ENCODE measurements at places on chromosomes 5 and 9. TPM values are rescaled to one million over a fixed set of nuclear protein-coding genes. Genes with fewer than 3 reads are reported as not detected.

HMCN2 gene
- total RNA-seq: not detected

CTSV gene
- total RNA-seq: 0.17 TPM

TUSC1 gene
- not detected for total RNA-seq

GRCh38 chr5:122500245-122501088 lies 188.4 kb downstream of the SNCAIP start:
- H3K4me3 ChIP-seq: no peak overlapping the region
- H3K4me1 ChIP-seq: no peaks in the 10 kb centered on the region
- DNase-seq: no peak
- H3K27ac ChIP-seq: no peak overlapping the region

DNA sequence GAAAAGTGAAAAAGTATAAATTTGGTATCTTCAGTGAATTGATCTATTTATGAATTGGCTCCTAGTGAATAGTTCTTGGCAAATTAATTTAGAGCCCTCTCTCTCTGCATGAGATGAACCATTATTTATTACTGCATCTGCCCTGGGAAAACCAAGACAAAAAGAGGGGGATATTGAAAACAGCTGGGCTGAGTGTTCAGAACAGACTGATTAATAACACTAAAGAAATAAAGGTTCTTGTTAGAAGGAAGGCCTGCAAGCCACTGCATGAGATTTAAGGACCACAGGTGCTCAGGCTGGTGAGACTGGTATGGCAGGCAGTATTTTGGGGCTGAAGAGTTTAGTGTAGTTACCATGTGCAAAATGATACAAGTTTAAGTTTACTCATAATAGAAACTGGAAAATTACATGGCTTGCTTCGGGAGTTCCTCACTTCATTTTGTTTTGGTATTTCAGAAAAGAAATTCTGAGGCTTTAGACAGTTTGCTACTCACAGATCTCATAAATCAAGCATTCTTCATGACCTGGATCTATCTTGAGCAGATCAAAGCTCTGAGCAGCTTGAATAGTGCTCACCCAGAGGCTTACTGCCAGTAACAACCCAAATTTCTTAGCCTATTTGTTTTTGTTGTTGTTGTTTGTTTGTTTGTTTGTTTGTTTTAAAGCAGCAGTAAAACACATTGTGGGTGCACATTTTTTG lies 56.1 kb downstream of the KIAA1958 start:
- no peaks in the 10 kb centered on the region for H3K36me3 ChIP-seq
- no peaks in the 10 kb centered on the region for H3K27me3 ChIP-seq
- H3K4me3 ChIP-seq: no peak overlapping the region
- H3K4me1 ChIP-seq: peaks cover 3% of the 10 kb centered on the region
- DNase-seq: no peak

DNA sequence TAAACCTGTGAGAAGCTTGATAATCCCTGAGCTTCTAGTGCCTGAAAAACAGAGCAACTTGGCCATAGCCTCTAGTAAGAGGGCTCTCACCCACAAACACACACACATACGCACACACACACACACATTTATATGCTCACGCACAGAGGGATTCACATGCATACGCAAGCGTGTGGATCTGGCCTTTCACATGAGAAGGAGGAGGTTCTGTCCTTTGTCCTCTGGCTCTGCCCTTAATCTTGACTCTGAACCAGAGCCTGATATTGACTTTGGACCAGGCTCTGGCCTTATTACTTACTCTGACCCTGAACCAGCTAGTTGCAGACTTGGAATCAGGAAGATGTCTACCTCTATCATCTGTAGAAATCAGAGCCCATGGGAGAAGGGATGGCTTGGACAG lies 10.0 kb upstream of the P4HA2 start:
- H3K4me1 ChIP-seq: no peaks in the 10 kb centered on the region
- no peak overlapping the region for H3K27ac ChIP-seq
- H3K36me3 ChIP-seq: no peaks in the 10 kb centered on the region
- peaks cover 5% of the 10 kb centered on the region for H3K27me3 ChIP-seq
- no peak overlapping the region for H3K4me3 ChIP-seq

- H3K4me1 ChIP-seq: no peaks in the 10 kb centered on the region
- H3K27ac ChIP-seq: no peak overlapping the region
- no peak overlapping the region for H3K4me3 ChIP-seq
- peaks cover 9% of the 10 kb centered on the region for H3K36me3 ChIP-seq
- no peak for DNase-seq
- H3K27me3 ChIP-seq: no peaks in the 10 kb centered on the region
Measured at GRCh38 chr5:103280967-103281366, 22.4 kb downstream of the MACIR start.

GRCh38 chr5:109035436-109035835 lies 287.7 kb downstream of the FER start:
- no peaks in the 10 kb centered on the region for H3K36me3 ChIP-seq
- no peak overlapping the region for H3K27ac ChIP-seq
- no peak for DNase-seq
- H3K27me3 ChIP-seq: no peaks in the 10 kb centered on the region

DNA sequence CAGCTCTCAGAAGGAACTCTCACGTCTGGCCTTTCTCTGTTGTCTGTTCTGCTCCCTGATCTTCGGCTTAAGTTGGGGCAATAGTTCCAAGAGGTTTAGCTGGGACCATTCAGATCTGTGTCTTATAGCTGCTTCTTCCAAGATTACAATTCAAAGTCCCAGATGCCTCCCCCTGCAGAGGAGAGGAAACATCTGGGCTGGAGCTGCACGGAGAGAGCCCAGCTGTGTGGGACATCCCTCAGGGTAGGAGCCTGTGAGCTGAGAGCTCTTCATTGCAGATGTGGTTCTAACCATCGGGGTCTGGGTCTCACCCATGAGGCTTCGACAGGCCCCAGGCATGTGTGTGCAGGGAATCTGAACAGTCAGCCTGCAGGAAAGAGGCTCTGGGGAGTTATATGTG lies 9.0 kb upstream of the PHF19 start:
- H3K27ac ChIP-seq: no peak overlapping the region
- no peak for DNase-seq
- H3K27me3 ChIP-seq: no peaks in the 10 kb centered on the region
- no peaks in the 10 kb centered on the region for H3K36me3 ChIP-seq

DNA sequence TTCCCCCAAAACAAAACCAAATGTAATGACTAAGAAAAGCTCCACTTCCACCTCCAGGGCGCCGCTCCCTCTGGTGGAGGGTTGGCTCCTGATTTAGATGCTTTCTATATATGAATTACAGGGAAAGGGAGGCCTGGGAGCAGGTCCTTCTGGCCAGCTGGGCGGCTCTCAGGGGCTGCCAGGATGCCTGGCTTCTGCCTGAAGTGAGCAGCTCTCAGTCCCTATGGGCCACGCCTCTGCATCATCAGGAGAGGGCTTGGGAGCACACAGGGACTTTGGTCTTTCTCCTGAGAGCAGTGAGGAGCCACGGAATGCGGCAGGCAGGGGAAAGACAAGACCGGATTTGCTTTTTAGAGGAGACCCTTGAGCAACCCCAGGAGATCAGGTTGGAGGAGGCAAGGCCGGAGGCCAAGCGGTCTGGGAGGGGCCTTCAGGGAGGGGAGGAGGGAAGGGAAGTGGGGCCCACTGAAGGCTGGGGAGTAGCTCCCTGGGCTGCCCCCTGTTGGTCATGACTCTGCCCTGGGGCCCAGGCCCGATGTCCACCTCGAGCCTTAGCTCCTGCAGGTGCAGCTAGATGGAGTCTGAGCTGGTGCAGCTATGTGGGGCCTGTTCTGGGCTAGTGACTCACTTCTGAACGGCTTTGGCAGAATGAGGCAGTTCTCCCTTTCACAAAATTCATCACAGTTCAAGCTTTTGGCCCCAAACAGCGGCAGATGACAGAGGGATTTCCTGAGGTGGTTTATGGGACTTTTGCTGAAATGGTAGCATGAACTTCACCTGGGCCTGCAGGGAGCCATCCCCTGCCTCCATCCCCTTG lies 11.3 kb upstream of the GRHPR start:
- no peaks in the 10 kb centered on the region for H3K36me3 ChIP-seq
- no peak overlapping the region for H3K27ac ChIP-seq
- H3K27me3 ChIP-seq: no peaks in the 10 kb centered on the region
- DNase-seq: no peak

DNA sequence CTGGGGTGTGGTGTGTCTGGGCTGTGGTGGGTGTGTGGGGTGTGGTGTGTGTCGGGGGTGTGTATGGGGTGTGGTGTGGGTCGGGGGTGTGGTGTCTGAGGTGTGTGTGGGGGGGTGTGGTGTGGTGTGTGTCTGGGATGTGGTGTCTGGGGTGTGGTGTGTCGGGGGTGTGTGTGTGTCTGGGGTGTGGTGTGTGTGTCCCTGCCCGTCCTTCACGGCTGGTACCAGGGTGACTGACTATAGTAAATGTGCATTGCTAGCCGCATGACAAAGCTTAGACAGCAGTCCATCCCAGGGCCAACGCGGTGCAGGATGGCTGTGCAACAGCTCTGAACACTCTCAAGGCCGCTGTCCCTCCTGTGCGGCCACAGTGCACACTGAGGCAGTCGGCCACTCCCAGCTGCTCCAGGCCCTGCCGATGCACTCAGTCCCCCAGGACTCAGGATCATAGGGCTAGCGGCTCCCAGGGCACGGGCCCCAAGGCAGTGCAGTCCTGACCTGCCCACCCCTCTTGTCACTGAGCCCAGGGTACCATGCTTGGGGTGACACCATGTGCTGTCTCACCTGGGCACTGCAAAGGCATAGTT lies 54.0 kb downstream of the SECISBP2 start:
- DNase-seq: peak; percentile 56
- H3K27ac ChIP-seq: peak overlapping the region; percentile 1
- no peaks in the 10 kb centered on the region for H3K27me3 ChIP-seq
- H3K4me3 ChIP-seq: no peak overlapping the region
- H3K4me1 ChIP-seq: peaks cover 14% of the 10 kb centered on the region
- peaks cover 4% of the 10 kb centered on the region for H3K36me3 ChIP-seq

GRCh38 chr9:69155341-69156030 lies 18.6 kb upstream of the TJP2 start:
- H3K4me1 ChIP-seq: no peaks in the 10 kb centered on the region
- H3K27me3 ChIP-seq: no peaks in the 10 kb centered on the region
- H3K27ac ChIP-seq: no peak overlapping the region

GRCh38 chr9:86563936-86564335 lies 209.7 kb upstream of the TUT7 start:
- H3K4me1 ChIP-seq: no peaks in the 10 kb centered on the region
- no peaks in the 10 kb centered on the region for H3K27me3 ChIP-seq
- no peak for DNase-seq
- H3K4me3 ChIP-seq: no peak overlapping the region

- H3K4me1 ChIP-seq: no peaks in the 10 kb centered on the region
- H3K4me3 ChIP-seq: no peak overlapping the region
- peaks cover 11% of the 10 kb centered on the region for H3K27me3 ChIP-seq
- no peak overlapping the region for H3K27ac ChIP-seq
Measured at GRCh38 chr9:90147426-90147825, 495.2 kb downstream of the DIRAS2 start.

DNA sequence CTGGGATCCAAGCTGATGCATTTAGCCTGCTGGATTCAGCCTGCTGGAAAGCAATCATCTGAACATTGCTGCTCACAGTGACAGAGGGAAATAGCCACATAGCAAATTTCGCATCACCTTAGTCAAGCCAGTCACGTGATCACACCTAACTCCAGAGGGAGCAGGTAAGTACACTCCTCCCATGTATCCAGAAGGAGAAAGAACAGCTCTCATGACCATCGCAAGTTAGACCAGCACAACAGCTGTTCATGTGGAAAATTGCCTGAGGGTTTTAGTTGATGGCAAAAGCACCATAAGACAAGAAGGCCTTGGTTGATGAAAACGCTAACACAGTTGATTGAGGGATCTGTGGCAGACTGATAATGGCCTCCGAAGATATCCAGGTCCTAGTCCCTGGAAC lies 34.2 kb upstream of the MYO10 start:
- no peaks in the 10 kb centered on the region for H3K27me3 ChIP-seq
- H3K4me3 ChIP-seq: no peak overlapping the region
- DNase-seq: no peak
- H3K36me3 ChIP-seq: no peaks in the 10 kb centered on the region

DNA sequence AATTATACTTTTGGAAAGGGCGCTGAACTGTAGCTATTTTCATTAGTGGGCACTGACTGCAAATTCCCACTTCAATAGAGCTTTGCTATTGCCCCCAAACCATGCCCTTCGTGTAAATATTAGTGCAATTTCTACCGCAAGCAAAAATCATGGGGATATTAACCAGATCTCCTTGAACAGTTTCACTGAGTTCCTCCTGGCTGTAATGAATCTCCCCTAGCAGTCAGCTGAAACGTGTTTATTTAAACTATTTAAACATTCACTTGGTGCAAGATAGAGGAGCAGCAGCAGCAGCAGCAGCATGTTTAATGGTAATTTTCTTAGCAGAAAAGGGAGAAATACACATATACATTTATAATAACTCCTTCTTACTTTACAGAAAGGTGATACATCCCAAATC lies 54.4 kb downstream of the ARRDC3 start:
- H3K36me3 ChIP-seq: no peaks in the 10 kb centered on the region
- H3K27ac ChIP-seq: no peak overlapping the region
- H3K4me1 ChIP-seq: no peaks in the 10 kb centered on the region
- no peaks in the 10 kb centered on the region for H3K27me3 ChIP-seq

DNA sequence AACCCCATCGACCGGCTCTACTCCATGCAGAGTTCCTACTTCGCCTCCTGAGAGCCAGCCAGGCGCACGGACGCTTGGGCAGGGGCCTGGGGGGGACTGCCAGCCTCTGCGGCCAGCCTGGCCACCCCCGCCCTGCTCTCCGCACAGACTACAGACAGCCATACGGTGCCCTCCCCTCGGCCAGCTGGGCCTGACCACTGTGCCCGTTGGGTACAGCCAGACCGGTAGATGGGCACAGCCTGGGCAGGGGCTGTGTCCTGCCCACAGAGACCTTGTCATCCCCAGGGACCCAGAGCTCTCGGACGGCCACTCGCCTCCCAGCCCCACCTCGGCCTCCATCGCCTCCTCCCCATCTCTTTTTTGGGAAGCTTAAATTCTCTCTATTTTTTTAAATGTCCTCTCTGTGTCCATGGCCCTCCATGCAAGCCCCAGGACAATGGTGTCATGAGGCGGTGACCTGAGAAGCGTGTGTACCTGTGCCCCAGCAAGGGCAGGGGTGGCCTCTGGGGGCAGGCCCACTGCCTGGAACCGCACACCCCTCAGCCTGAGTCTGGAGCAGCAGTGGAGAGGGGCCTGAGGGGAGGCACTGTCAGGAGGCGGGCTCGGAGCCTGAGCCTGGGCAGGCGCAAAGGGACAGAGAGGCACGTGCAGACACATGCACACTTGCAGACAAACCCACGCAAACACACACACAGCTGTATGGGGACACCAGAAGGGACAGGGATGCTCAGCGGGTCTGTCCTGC lies 82.8 kb downstream of the LMX1B start:
- no peak for DNase-seq
- no peaks in the 10 kb centered on the region for H3K4me1 ChIP-seq
- no peak overlapping the region for H3K4me3 ChIP-seq

DNA sequence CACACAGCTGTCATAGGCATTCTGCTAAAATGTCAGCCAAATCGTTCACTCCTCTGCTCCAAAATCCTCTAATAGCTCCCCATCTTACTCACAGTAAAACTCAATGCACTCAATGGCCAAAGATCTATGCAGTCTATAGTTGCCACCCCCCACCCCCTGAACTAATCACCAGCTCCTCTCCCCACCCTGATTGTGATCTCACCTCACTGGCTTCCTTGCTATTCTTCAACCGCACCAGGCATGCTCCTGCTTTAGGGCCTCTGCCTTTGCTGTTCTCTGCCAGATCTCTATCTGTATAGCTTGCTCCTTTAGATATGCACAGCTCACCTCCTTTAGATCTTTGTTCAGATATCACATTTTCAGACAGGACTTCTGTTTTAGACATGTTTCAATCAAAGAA lies 33.2 kb upstream of the SNX2 start:
- H3K4me3 ChIP-seq: no peak overlapping the region
- H3K36me3 ChIP-seq: no peaks in the 10 kb centered on the region
- peaks cover 8% of the 10 kb centered on the region for H3K27me3 ChIP-seq
- DNase-seq: no peak
